ENCODE measurements at places on chromosomes 4 and X. TPM values are rescaled to one million over a fixed set of nuclear protein-coding genes. Genes with fewer than 3 reads are reported as not detected.

The GAGE2A gene
- total RNA-seq = not detected

The PRSS12 gene
- total RNA-seq = 15.9 TPM

- no peak for DNase-seq
Observed at GRCh38 chrX:67555578-67556203, 11.9 kb downstream of the AR start.

DNA sequence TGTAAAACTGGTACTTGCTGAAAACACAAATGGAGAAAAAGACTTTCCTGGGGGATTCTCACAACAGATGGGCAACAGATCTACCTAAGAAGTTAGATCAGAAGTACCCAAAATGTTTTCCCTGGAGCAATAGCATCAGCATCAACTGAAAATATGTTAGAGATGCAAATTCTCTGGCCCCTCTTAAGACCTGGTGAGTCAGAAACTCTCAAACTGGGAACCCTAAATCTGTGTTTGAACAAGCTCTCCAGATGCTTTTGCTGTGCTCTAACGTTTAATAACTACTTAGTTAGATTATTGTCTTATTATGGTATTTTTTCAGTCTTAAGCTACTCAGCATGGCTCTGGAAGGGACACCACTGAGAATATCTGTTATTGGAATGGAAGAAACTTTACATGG, 55.2 kb upstream of the TRPC3 start:
- no peak for DNase-seq

DNA sequence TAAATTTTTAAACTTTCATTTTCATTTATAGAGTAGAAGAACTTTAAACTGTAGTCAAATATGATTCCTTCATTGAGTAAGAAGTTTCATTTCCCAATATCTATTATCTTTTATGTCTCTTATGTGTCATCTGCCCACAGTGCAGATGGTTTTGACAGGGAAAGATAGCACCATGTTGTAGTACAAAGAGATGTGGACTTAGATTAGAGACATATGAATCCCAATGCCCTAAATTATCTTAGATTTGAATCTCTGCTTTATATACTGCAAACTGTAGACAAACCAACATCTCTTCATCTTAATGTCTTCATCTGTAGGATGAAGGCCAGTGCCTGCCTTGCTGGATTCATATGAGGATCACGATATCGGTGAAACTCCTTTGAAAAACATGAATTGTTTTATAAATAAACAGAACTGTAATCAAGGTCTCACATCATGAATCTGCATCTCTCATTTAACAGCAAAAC, 217.5 kb downstream of the BANK1 start:
- DNase-seq = no peak

DNA sequence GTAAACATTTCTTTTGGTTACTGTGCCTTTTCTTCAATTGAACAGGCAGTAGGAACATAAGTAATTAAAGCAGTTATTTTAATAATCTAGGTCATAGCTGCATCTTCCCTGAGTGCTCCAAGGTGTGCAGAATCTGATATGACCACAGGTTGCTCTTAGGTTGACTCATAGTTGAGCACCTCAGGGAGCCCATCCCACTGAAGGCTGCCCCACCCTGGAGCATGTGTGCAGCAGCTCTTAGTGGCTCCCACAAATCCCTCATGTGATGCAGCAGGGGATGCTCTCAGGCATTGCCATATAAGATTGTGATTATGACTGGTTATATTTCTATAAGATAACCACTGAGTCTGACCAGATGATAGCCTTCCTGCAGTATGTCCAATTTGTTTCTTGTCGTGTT, 72.3 kb downstream of the ZNF518B start:
- no peak for DNase-seq

GRCh38 chrX:117985241-117985640, 131.4 kb downstream of the KLHL13 start:
- DNase-seq = peak; percentile 44

DNA sequence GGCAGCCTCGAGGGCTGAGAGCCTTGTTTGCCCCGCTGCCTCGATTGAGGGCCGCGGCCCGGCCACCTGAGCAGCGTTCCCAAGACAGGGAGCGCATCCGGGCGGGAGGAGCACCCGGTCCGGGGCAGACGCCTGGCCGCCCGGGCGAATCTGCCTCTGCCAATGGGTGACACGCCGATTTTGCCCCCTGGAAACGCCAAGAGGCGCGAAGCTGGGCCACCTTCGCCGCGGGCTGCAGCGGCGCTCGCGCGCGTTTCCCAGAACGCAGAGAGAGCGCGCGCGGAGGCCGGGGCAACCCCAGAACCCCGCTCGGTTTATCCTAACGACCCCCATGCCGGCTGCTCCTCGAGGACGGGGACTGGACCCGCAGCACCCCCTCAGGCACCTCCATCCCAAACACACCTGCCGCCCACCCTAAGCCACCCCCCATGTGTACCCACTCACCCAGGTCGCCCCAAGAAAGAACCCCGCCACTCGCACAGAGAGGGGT, 575 bp downstream of the MAP7D2 start:
- DNase-seq = peak; percentile 9

All from spinal cord (tissue), 10 donors.